ENCODE measurements at places on chromosomes 3 and 15.

DNA sequence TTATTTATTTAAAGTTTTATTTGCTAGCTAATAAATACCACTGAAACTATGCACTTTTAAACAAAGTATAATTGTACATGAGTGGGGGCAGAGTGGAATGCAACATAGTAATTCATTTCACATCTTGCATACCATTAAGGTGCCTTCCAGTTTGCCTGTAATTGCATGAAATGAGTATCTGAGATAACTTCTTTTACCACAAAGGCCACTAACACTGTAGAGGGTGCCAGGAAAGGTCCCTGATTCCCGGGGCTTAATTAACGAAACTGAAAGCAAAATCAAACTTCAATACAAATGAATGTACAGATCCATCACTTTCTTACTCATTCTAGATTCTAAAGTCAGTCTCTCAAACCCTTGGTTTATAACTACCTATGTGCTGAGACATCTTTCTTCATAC, 2.1 kb downstream of the CD47 start:
- DNase-seq, result no peak

DNA sequence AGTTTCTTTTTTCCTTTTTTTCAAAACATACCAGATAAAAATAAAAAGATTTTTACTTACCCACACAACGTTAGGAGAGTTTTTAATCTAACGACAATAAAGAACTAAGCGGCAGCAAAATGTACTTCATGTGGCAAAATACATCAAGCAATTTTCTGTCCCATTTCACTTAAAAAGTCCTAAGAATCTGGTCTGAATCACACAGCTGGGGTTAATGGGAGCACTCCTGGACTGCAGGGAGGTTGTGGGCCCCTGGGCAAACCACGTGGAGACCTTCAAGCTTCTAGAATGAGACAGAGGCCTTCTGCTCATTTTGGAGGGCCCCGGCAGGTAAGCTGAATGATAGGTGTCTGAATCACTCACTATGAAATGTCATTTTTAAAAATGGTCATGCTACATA, 193.8 kb downstream of the RORA start:
- DNase-seq, result no peak

- DNase-seq, result no peak
Measured at GRCh38 chr3:143016321-143016972, 15.1 kb downstream of the U2SURP start.

- DNase-seq, result no peak
Measured at GRCh38 chr3:189868061-189868460, 236.9 kb downstream of the TP63 start.
